ENCODE measurements at places on chromosomes 16 and 17.

DNA sequence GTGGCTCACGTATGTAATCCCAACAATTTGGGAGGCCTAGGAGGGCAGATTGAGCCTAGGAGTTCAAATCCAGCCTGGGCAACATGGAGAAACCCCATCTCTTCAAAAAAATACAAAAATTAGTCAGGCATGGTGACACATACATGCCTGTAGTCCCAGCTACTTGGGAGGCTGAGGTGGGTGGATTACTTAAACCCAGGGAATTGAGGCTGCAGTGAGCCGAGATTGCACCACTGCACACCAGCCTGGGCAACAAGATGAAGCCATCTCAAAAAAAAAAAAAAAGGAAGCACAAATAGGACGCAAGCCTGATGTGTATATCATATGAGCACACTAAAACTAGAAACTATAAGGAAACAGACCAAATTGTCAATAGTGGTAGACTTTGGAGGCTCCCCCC lies 17.1 kb upstream of the FLCN start:
- no peak for DNase-seq

GRCh38 chr17:5877948-5878347 lies 192.2 kb upstream of the WSCD1 start:
- no peak for DNase-seq

GRCh38 chr17:51814521-51814920 lies 344.0 kb downstream of the CA10 start:
- no peak for DNase-seq

- no peak for DNase-seq
Observed at GRCh38 chr16:12201216-12201615, 224.7 kb downstream of the SNX29 start.

DNA sequence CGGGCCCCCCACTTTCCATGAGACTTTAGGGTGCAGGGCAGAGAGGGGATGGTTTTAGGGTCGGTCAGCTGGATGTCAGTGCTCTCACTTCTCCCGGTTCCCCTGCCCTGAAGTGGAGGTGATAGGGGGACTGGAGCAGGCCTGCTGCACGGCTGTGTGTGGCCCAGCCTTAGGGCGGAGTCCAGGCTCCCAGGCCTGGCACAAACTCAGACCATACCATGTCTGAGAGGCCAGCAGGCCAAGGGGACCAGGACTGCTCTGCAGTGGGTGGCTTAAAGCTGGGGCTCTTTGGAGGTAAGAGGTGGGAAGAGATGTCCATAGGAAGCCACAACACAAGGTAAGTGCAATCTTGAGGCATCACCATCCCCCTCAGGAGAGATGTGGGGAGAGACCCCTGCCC lies 8.3 kb downstream of the TFAP4 start:
- DNase-seq, result no peak

GRCh38 chr17:41717408-41718286 lies 5.5 kb downstream of the GAST start:
- no peak for DNase-seq

- DNase-seq, result no peak
Observed at GRCh38 chr17:81416612-81417011, 21.4 kb downstream of the BAHCC1 start.

DNA sequence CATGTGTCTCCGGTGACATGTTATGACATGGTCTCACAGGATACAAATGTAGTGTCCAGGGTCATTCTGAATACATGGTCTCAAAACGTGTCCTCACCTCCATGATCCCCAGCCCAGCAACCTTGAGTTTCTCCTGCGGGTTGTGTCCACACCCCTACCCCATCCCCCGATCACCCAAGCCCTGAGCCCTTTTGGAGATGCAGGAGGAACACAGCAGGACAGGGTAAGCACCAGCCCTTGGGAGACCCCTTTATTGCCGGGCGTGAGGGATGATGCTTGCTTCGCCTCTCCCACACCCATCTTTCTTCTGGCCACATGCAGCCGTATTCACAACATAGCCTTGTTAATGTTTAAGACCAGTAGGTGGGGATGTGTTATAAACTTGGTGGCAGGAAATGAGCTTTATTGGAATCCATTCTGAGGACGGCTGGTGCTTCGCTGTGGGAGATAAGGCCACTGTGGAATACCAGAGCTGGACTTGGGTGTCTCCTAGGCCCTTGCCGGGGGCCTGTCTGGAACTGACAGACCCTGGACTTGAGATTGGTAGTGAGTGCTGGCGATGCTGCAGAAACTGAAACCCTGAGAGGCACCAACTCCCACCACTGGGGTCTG lies 5.5 kb downstream of the TMEM132E start:
- DNase-seq, result no peak

DNA sequence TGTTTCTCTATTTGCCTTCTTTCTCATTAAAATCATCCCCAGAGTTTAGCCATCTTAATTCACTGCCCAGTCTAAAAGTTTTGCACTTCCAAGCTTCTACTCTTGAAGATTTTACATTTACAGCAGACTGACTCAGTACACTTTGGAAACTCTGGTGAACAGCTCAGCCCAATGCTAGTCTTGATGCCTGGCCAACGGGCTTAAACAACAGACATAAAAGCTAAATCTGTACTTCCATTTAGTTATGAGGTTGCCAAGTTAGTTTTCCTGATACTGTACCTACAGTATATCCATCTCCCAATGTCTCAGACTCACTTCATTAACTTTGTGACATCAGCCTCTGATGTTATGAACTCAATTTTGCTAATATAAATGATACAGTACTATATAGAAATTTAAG lies 891.8 kb upstream of the SOX9 start:
- DNase-seq, result no peak

GRCh38 chr17:72878975-72879660 lies 213.4 kb downstream of the SLC39A11 start:
- DNase-seq, result no peak

DNA sequence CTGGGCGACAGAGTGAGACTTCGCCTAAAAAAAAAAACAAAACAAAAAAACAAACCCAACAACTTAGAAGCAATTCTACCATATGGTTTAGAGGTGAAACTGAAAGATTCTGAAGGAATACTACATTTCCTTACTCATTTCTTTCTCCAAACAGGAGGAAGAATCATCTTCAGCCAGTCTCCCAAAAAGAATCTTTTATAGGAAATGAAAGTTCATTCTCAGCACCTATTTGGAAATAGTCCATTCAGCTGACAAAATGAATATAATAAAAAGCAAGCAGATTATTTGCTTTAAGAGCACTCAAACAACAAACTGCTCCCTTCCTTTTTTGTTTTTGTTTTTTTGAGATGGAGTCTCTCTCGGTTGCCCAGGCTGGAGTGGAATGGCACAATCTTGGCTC lies 17.7 kb downstream of the GRB2 start:
- no peak for DNase-seq

GRCh38 chr17:77197115-77197514 lies 56.3 kb downstream of the SEC14L1 start:
- DNase-seq, result no peak

GRCh38 chr16:89183975-89184676 lies 12.6 kb downstream of the CDH15 start:
- no peak for DNase-seq

DNA sequence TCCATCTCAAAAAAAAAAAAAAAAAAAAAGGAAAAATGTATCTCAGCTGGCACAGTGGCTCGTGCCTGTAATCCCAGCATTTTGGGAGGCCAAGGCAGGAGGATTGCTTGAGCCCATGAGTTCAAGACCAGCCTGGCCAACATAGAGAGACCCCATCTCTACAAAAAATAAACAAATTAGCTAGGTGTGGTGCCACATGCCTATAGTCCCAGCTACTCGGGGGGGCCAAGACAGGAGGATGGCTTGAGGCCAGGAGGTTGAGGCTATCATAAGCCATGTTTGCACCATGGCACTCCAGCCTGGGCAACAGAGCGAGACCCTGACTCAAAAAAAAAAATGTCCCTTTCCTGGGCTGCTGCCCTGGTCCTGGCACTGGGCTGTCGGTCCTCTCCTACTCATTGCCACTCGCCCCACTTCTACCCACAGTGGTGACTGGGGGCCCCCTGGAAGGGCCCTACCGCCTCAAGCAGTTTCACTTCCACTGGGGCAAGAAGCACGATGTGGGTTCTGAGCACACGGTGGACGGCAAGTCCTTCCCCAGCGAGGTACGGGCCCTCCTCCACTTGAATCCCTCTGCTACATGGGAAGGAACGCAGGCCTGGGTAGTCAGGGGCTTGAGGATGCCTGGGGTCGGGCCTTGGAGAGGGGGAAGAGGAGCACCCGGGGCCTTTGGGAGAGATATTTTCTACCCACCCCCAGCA lies 6.1 kb downstream of the CA7 start:
- no peak for DNase-seq

DNA sequence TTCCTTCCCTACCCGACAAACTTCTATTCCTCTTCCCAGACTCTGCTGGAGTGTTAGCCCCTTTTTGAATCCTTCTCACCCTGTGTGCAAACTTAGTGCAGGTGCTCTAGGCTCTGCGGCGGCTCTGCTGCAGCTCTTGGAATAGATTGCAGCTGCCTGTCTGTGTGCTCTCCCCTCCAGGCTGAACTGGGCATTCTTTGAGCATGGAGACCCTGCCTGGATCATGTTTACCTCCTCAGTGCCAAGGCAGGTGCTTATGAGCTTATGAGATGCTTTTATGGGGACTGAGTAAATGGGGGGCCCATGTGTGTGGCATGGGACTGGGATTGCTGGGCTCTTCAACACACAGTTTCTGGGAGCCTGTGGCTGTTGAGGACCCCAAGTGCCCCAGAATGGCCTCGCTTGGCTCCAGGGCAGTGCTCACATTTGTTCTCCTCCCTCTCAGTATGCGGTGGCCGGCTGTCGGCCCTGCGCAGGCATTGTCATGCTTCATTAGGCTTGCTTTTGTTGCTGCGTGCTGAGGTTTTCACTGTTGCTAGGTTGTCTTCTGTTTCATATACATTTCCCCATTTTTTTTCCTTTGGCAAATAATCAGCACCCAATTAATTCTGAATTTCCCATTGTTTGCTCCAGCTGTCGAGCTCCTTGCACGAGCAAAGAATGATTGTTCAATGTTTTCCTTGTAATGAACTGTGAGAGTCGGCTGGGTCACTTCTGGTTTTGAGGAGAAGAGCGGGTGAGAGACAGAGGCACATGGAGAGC lies 185.5 kb upstream of the NLRP1 start:
- no peak for DNase-seq

DNA sequence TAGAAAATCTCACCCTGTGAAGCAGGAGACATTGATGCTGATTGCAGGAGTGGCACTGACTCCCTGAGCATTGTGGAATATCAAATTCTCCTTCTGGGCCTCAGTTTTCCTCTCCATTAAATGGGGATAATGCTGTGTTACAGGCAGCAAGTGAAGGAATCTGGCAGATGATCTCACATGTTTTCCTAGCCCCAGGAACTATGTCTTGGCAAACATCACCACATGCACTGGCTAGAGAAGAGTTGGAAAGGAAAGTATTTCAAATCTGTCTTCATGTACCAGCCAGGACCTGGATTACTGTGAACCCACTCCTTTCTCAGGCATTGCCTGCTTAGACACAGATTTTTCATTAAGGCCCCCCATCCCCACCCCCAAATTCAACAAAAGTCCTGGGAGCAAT lies 13.6 kb upstream of the CCL8 start:
- DNase-seq, result no peak

- no peak for DNase-seq
Observed at GRCh38 chr16:534856-535445, 7.4 kb downstream of the CAPN15 start.

DNA sequence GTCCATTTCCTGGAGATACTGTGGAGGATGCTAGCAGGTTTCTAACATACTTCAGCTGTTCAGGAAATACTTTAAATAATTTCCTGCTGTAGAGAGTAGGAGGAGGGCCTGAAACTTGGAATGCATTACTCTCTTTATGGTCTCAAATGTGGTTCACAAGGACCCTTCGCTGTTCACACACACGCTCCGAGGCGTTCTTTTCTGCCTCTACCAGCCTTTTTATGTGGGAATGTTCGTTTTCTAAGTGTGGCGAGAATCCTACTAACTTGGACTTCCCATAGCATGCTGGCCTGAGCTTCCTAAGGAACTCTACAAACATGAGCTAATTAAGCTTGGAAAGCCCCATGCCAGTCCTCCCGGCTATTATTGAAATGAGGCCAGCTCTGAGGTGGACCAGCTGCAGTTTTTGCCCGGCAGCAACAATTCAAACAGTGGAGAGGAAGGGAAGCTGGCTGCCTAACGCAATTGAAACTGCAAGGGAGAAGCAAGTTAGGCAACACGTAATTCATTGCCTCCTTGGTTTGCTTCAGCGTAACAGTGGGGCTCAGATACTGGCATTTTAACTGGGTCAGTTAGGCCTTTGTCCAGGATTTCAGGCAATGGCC lies 18.9 kb downstream of the KPNA2 start:
- peak; percentile 66 for DNase-seq

- DNase-seq, result no peak
Observed at GRCh38 chr16:894136-894535, 76.6 kb downstream of the LMF1 start.

DNA sequence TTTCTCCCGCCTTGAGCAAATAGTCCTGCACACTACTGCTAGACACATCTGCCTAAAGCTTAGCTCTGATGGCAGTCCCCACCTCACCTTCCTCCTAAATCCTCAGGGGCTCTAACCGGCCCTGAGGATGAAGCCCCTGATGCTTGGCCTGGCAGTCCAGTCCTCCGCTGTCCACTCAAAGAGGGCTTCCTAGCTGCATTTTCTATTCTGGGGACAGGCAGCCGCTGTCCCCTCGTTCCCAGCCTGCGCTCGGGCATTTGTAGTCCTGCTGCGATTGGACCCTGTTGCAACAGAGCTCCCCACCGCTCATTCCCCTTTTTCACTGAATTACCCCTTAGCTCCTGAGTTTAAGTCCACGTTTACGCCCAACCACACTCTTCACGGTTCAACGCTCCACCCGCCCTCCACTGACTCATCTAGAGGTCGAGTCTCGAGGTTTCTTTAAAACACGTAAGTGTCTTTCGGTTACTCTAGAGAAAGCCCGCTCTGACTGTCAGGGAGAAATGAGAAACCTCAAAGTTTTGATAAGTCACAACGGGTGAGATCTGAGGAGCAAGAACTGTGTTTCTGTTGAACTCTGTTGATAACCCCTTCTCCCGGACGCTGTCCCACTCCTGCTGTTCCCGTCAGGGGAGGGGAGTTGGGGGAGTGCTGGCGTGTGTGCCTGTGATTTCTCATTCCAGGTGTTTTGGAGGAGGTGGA lies 4.5 kb downstream of the CCR7 start:
- no peak for DNase-seq

Measured in fibroblast of skin of left biceps (primary cell).